ENCODE measurements at places on chromosomes 3 and 15.

DNA sequence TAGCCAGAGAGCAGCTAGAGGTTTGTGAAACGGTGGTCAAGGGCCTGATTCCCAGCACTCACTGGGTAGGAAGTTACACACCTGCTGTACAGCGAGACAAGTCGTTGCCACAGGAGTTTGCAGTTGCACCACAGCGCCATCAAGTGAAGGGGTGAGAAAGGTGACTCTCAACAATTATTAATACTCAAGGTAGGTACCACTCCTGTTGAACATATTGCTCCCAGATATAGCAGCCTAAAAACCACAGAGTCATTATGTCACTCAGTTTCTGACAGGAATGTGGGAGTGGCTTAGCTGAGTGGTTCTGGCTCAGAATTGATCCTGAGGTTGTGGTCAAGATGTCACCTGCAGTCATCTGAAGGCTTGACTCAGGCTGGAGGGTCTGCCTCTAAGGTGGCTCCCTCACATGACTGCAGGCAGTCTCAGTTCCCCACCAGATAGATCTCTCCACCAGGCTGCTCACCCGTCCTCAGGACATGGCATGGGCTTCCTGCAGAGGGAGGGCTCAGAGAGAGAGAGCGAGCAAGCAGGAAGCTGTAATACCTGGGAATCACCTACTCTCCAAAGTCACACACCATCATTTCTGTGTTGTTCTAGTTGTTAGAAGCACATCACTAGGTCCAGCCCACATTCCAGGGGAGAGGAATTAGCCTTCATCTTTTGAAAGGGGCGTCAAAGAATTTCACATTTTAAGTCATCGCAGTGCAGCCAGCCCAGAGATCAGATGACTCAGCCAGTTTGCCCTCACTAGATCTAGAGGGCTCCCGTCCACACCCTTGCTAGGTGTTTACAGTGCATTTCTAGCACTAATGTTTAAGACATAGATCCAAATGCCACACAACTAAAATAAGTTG is 17.0 kb upstream of the ANO10 start:
- no peak for DNase-seq

DNA sequence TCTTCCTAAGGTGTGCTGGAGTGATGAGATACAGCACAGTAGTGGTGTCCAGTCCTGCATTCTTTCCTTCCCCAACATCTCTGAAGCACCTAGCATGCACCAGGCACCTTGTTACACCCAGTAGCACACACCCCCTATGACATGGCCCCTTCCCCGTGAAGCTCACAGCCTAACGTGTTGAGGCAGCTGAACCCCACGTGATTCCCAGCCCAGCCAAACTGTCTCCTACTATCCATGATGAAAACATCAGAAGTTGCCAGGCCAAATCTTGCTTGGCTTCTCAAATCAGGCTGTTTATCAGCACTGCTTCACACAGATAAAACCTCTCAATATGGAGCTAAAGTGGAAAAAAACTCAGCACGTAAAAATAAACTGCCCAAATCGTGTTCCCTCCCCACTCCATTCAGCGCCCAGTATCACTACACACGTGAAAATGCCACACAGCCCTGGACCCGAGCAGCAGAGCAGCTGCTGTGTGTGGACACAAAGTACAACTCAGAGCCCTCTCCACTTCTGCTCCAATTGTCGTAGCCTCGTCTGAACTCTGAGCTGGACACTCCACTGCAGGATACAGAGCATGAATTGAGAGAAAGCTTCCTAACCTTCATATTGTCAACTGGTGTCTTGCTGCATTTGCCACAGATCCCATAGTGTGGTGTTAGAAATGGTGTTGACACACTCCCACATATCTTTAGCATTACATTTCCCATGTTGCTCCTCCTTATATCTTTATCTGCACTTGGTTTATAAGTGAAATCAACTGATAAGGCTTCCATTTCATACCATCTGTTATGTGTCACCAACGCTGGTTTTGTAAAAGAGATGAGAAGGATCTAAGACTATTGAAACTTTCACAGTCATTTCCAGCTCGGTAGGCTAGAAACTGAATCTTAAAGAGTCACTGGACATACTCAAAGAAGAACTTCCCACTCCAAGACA is 279.8 kb downstream of the RORA start:
- DNase-seq = no peak

DNA sequence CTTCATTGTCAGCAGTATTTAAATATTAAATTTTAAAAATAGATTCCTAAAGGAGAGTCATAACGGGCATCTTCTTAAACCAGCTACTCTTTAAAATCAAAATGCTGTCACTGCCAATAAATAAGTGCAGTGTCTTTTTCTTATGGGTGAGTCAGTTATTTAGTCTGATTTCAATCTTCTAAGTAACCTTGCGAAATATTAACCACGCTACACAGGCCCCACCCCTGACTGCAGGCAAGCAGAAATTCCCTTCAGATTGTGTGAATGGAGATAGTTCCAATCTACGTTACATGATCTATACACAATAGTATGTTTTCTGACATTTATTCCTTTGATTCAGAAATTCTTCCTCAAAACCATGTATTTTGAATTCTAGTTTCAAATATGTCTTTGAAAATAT is 141.5 kb downstream of the GADL1 start:
- no peak for DNase-seq

GRCh38 chr3:169667166-169668071 is 3.9 kb upstream of the MECOM start:
- DNase-seq = no peak

GRCh38 chr3:125960456-125961288 is 8.3 kb upstream of the ROPN1B start:
- no peak for DNase-seq

DNA sequence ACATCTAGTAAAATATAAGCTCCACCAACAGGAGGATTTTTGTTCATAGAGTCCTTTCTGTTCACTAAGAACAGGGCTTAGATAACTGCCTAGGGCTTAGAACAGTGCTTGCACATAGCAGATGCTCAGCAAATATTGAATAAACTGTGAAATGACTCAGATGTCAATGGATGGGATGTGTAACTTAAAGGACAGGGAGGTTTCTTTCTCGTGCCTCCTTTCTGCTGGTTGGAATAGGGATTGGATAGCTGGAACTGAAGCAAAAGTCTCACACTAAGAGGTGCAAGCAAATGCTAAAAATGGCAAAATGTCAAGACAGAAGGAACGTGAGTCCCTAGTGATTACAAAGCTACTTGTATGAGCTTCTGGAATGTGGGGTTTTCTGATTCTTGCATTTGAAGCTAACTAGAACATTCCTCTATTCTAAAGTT is 392.8 kb upstream of the WNT5A start:
- no peak for DNase-seq

- DNase-seq = no peak
Observed at GRCh38 chr3:31054032-31054431, 159.6 kb upstream of the GADL1 start.

- DNase-seq = no peak
Observed at GRCh38 chr3:131903988-131904415, 130.8 kb downstream of the CPNE4 start.

- DNase-seq = no peak
Observed at GRCh38 chr15:83746231-83746630, 92.3 kb downstream of the ADAMTSL3 start.

- DNase-seq = peak; percentile 83
Observed at GRCh38 chr3:142963516-142964448, at the start of gene PAQR9. PAQR9 (minus strand) TSS chr3:142963674; CDS start chr3:142963336, 338 bp downstream.

GRCh38 chr15:72554471-72555425 is 80.6 kb downstream of the ARIH1 start:
- no peak for DNase-seq

DNA sequence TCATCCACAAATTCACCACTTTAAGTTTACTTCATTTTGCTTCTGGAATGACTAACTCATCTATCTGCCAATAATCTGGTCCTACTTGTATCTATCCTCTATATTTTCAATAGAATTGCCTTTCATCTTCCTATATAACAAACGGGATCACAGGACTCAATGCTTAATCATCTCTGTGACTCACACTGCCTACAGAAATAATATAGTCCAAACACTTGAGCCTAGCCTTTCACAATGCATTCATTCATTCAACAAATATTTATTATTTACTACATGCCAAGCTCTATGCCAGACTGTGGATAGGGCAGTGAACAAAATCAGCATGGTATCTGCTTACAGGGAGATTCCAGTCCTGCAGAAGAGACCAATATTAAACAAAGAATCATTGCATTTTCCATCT is 16.6 kb upstream of the AGTR1 start:
- no peak for DNase-seq

GRCh38 chr3:36842275-36842674 is 77.9 kb upstream of the DCLK3 start:
- no peak for DNase-seq

GRCh38 chr3:89494734-89495133 is 387.3 kb downstream of the EPHA3 start:
- DNase-seq = no peak

DNA sequence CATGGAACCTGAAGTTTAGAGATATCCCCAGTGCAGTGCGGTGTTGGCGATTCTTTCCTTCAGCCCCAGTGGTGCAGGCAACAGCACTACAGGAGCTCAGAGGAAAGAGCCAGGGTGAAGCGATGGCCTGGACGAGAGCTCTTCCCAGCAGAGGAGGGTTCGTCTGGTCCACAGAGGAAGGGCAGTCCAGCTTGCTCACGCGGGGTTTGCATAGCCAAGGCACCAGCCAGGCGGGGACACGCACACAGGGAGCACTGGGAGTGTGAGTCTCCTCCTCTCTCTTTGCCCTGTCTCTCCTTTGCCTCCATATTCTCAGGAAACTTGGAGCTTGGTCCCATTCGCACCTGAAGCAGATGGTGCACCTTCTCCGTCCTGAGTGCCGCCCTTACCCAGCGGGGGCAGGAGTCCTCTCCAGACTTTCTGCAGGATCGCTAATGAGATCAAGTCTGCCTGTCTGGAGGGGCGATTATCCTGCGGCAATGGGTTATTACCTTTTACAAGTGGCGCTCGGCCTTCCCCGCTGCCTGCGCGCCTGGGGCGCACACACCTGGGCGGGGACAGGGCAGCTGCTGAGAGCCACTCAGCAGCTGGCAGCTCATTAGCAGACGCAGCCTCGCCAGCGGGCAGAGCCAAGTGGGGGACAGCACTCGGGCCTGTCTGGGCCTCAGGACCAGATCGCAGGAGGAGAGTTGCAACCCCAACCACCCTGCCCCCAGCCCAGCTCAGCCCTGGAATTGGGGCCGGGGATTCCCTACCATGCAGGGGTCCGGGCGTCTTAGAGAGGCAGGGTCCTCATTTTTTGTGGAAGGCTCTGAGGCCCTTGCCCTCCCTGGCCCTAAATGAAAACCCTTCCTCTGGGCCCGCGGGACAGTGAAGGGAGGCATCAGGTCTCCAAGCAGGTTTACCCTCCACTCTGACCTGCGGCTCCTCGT is 119.0 kb upstream of the MEF2A start:
- DNase-seq = no peak

DNA sequence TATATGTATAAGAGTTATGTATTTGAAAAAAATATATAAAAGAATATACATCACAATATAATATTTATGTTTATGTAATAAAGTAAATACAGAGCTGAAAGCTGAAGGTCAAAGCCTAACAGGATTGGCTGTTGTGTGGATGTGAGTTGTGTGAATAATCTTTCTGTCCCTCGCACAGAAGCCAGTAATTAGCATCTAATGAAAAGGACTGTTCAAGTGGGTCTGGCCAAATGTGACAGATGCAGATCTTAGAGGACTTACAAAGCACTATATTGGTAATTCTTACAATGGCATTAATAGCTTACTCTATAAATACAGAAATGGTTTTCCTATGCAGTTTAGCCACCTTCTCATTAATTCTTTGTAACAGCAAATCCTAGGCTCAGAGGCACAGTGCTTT is 2.4 kb downstream of the MKRN3 start:
- no peak for DNase-seq

GRCh38 chr3:16392717-16393116 is 120.8 kb downstream of the RFTN1 start:
- no peak for DNase-seq

- no peak for DNase-seq
Observed at GRCh38 chr3:192417017-192417416, 310.3 kb downstream of the FGF12 start.

DNA sequence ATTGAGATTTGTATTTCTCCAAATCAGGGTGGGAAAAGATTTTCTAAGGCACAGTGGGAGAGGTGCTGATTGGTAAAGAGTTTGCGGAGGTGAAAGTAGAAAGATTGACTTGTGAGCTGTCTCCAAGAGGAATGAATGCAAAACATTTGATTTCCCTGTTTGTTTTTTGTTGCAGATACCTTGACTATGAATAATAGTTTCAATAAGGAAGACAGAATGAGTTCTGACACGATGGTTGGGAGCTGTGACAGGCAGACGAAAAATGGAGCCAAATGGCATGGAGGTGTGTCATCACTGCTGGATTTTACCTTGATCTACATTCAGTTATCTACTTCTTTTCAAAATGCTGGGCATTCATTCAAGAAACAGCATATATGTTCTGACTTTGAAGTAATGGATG is 145.1 kb downstream of the NFKBIZ start:
- DNase-seq = no peak

DNA sequence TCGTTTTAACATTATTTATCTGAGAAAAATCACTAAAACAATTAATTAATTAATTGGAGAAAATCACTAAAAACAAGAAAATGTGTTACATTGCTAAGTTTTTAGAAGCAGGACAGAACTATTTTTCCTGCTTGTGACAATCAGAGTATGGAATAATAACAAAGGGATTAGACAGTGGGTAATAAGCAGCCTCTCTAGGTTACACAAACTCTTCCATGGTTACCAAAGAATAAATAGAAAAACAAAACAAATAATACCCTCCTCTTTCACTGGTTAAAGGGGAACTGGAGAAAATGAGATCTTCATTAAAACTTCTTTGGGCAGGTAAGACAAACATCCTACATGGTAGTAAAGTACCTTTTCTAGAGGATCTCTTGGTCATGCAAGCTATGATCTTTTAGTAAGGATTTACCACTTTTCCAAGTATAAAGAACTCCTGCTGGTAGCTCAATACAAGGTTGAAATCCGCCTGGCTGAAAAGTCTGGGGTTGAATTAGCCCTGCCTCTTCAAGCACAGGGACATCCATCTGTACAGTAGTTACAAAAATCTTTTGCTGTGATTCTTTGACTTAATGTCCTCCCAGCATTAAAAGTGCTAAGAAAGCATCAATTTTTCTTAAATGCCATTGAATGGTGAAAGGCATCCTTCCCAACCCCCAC is 2.5 kb upstream of the PLCH1 start:
- no peak for DNase-seq

Data from HuH-7.5 (cell line).